ENCODE measurements at places on chromosomes 4 and X. TPM values are rescaled to one million over a fixed set of nuclear protein-coding genes. Genes with fewer than 3 reads are reported as not detected.

- DNase-seq, result no peak
Observed at GRCh38 chr4:52052475-52052780, 1.3 kb downstream of the SPATA18 start.

- DNase-seq, result no peak
Observed at GRCh38 chr4:139596034-139596683, 40.1 kb upstream of the SETD7 start.

GRCh38 chr4:42489095-42489494, 91.8 kb downstream of the SHISA3 start:
- no peak for DNase-seq

The MAGEB1 gene
- total RNA-seq, result not detected

The TDO2 gene
- total RNA-seq, result 0.27 TPM

The GLRB gene
- 0.42 TPM for total RNA-seq

All from colonic mucosa (tissue), 4 donors.